ENCODE measurements at places on chromosomes 11 and 22. TPM values are rescaled to one million over a fixed set of nuclear protein-coding genes. Genes with fewer than 3 reads are reported as not detected.

The SERPIND1 gene
- total RNA-seq, result 1.8 TPM

The TMPRSS6 gene
- total RNA-seq, result not detected

The SCN3B gene
- total RNA-seq, result 1.5 TPM

The CD6 gene
- not detected for total RNA-seq

- no peak for DNase-seq
These were observed 112.1 kb upstream of the BDNF start for GRCh38 chr11:27812341-27812740.

- DNase-seq, result no peak
These were observed 27.2 kb upstream of the RASL10A start for GRCh38 chr22:29342577-29343312.

DNA sequence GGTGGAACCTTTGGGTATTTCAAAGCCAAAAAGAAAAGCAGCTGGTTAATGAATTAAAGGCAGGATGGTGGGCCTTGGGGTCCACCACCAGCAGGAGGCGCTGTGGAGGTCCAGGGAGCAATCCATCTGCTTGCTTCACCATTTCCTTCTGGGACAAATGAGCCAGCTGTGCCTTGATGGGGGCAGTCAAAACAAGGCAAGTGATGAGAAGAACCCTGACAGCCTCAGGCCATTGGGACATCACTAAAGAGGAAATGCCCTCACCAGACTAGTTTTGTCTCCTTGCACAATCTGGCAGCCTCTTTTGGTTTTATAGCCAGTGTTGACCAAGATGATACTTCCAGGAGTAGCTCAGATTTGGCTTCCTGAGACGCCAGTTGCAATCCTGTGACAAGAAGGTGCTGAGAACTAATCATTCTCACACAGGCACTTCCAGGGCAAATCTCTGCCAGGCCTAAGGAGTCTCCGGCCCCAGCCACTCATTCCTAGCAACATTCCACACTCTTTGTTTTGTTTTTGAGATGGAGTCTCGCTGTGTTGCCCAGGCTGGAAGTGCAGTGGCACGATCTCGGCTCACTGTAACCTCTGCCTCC, 38.2 kb upstream of the WEE1 start:
- peak; percentile 66 for DNase-seq

- DNase-seq, result no peak
These were observed 30.4 kb downstream of the LDHAL6A start for GRCh38 chr11:18485913-18486528.

GRCh38 chr22:44068422-44069191, 44.5 kb downstream of the PARVB start:
- no peak for DNase-seq
